ENCODE measurements at places on chromosomes 13 and 19.

GRCh38 chr13:112783135-112783977 lies 93.5 kb downstream of the ATP11A start:
- no peak for DNase-seq

GRCh38 chr13:38854226-38854625 lies 136.4 kb downstream of the STOML3 start:
- no peak for DNase-seq

DNA sequence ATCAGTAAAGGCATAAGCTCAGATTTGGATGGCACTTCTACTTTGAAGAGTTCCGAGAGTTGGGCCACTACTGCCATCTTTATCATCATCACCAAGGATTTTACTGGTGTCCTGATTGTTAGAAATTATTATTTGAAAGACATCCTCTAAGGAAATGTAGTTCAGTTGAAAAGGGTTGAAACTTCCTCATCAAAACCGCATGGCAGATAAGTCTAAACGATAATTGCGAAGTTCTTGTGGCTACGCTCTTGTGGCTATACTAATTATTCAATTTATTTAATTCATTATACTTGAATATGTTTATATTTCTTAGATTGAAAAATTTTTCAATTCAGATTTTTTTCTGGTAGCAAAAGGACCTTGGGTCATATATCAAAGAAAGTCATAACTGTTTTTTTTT lies 22.4 kb downstream of the TNFRSF19 start:
- no peak for DNase-seq

GRCh38 chr19:46654621-46655152 lies 6.3 kb downstream of the DACT3 start:
- DNase-seq = no peak

DNA sequence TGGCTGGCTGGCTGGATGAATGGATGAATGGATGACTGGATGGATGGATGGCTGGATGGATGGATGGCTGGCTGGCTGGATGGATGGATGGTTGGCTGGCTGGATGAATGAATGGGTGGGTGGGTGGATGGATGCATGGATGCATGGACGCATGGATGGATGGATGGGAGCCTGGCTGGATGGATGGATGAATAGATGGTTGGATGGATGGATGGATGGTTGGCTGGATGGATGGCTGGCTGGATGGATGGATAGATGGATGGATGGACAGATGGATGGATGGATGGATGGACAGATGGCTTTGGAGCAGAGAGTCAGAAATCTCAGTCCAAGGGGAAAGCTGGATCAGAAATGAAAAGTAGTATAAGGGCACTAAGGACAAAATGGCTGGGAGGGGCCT lies 106.4 kb upstream of the SERP2 start:
- no peak for DNase-seq
